ENCODE measurements at places on chromosomes 4 and X. TPM values are rescaled to one million over a fixed set of nuclear protein-coding genes. Genes with fewer than 3 reads are reported as not detected.

DNA sequence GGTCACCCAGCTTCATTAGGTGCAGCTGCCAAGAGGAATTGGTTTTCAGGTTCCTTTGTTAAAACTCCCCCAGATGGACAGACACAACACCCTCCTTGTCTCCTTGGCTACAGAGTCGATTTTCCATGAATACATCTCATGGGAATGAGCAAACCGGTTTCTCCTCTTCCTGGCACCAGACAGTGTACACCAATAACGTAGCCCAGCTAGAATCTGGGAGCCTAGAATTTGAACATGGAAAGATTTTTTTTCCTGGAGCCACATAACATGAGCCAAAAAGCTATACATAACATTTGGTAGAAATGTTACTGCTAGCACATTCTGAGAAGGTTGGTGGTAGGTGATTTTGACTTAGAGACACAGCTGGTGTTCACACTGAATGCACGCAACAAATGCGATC, 62.9 kb upstream of the SLC34A2 start:
- DNase-seq: no peak

DNA sequence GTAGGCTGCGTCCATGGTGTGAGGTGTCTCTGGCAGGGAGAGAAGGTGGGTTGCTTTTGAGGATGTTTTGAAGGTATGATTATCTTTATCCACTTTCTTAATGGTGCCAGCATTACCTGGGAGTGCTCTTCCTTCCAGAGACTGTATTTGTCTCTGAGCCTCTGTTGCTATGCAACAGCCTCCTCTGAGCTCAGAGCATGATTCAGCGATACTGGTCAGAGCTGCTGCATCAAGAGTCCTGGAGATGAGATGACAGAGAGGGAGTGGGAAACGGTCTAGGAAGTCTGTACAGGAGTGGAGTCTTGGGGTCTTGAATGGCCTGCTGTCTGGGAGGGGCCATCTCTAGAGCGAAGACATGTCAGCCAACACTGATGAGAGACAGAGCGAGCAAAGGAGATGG, 104.4 kb upstream of the RAB40AL start:
- DNase-seq: no peak

GRCh38 chr4:185839770-185840169, 27.8 kb upstream of the SORBS2 start:
- DNase-seq: no peak

DNA sequence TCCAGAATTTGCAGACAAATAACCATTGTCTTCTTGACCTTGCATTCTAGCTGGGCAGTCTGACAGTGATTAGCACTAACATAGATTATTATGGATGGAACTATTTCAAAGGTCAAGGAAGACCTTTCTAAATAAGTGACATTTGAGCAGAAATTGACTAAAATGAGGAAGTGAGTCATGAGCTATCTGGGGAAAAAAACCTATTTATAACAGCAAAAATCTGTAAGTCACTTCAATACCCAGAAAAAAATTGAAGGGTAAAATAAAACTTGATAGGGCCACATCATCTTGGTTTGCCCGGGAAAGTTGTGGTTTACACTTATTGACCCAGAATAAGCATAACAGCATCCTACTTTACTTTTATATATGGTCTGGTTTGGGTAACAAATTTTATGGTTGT, 414.6 kb upstream of the HS3ST1 start:
- no peak for DNase-seq

DNA sequence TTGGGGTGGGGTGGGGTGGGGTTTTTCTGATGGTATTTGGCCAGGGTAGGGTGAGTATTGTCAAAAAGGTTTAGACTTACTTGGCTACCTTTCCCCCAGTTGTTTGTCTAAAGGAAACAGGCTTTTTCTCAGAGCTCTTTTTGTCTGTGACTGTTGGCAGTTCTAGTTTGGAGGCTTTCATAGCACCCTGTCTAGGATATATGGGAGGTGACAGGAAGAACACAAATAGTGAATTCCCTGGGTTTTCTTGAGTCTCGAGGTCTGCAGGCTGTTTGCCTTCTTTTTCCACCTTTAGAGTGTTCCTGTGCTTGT, 13.5 kb downstream of the RPS6KA3 start:
- DNase-seq: no peak

DNA sequence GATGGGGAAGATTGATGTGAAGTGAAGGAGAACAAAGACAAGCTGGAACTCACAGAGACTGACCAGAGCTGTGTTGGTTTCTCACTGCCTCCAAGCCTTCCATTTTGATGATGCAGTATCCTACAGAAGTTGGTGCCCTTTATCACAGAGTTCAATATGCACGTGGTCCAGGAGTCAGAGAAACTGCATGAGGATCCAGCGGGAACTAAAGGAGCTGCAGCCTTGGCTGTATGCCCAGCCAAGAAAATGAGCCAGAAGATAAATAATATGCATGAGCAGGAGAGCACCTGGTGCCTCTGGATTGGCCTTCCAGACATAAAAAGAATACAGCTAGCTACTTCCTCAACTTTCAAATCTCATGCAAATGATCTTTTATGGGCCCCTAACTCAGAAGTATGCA, 44.3 kb upstream of the DCLK2 start:
- DNase-seq: no peak

GRCh38 chr4:89497517-89498308, 190.1 kb upstream of the GPRIN3 start:
- no peak for DNase-seq

DNA sequence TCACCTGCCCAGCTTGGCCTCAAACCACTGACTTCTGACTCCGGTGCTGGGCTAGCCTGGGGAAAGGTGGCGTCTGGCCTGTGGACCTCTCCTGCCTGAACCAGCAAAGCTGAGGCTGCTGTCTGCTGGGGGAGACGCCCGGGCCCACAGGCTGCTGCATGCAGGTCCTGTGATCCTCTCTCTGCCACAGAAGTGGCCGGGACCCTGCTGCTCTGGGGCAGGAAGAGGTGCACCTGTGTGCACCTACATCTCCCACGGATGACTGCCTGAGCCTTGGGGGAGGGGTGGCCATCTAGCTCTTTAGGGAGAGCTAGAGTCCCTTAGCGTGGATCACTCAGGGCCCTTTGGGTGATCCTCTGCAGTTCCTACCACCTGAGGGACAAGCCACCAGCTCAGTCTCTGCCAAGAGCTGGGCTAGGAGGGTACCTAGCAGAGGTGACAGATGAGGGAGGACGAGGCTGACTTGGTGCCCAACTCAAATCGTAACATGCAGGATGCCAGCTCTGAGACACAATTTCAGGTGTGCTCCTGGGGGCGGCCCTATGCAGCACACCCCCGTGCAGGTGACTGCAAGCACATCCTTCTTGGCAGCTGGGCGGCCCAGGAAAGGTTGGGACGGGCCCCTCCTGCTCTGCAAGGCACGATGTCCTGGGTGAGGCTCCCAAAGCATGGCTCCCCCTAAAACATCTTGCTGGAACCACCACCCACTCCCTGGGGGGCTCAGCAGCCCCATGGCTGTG, 22.5 kb downstream of the LETM1 start:
- no peak for DNase-seq

GRCh38 chr4:71497078-71497477, 158.3 kb downstream of the SLC4A4 start:
- no peak for DNase-seq

- no peak for DNase-seq
These were observed 46.8 kb downstream of the VEGFC start for GRCh38 chr4:176745902-176746301.

- DNase-seq: no peak
These were observed 803.6 kb upstream of the ADGRL3 start for GRCh38 chr4:60396341-60397049.

DNA sequence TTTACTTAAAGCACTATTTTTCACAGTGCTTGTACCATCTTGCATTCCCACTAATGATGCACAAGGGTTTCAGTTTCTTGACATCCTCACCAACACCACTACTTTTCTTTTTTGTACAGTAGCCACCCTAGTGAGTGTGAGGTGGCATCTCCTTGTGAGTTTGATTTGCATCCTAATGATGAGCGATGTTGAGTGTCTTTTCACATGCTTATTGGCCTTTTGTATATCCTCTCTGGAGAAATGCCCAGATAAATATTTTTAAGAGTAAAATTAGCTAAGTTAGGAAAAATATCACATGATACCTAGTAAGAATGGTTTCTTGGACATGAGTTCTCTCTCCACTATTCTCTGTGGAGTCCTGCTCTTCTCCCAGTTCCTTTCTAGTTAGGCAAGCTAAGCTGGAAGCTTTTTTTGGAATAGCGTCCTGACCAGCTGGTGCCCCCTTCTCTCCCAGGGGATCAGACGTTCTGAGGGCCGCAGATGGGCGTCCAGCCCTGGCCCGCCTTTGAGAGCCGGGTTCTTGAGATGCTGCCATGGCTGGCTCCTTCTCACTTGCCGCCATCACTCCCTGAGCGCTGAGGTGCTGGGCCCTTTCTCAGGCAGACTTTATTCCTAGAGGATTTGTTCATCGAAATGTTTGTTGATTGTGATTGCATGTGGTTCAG, 132.1 kb downstream of the ARHGAP10 start:
- DNase-seq: no peak

- DNase-seq: no peak
These were observed 4.4 kb upstream of the INPP4B start for GRCh38 chr4:142850478-142850877.

- no peak for DNase-seq
These were observed 42.3 kb upstream of the FAM156A start for GRCh38 chrX:53000447-53001135.

GRCh38 chr4:100206850-100207249, 16.6 kb upstream of the DDIT4L start:
- no peak for DNase-seq

- DNase-seq: no peak
These were observed 989.2 kb upstream of the LCORL start for GRCh38 chr4:19010761-19011160.

DNA sequence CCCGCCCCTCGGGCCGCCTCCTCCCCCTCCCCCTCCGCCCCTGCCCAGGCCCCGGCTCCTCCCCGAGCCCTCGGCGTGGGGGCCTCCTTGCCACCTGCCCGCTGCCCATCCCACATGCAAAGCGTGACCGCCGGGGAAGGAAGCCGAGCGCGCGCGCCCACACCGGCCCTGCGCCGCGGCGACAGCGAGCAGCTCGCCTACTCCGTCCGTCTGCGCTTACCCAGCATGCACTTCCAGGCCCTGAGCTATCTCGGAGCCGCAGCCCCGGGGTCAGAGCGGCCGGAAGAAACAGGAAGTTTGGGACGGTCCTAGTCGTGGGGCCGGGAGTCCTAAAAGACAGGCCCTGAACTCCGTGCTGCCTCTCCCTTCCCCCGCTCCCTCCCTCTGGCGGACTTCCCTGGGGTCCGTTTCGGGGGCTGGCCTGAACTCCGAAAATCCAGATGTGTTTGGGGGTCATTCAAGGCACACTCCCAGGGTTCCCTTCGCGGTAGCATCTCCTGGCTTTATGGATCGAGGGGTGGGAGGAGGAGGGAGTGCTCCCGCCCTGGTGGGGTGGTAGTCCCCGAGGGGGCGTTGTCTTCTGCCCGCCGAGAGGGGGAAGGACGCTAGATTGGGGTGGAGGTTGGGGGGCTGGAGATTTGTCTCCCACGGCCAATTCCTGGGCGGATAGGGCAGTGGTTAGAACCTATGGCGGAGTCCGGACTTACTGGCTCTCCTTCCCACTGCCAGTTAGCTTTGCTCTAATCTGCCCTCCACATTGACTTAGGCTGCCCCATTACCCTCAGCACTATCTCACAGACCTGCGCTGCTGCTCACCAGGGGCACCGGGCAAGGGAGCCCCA, 25.0 kb upstream of the BCORL1 start:
- no peak for DNase-seq

GRCh38 chrX:8462488-8462887, 2.1 kb upstream of the VCX3B start:
- DNase-seq: no peak

DNA sequence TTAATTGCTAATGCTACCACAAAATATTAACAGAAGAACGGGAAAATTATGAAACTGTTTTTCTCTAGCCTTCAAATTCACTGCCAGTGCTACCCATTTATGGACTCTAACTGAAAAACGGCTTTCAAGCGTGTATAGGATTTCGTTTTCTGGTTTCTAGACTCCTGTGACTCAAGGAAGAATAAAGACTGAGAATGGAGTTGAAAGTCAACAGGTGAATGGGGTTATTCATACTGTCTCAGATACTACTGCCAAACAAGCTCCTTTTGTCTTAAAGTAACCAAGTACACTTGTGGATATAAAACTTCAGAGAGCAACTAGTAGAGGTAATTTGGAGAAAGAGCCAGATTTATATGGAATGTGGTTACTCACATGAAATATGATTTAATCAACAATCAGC, 251.1 kb upstream of the ITM2A start:
- DNase-seq: no peak

DNA sequence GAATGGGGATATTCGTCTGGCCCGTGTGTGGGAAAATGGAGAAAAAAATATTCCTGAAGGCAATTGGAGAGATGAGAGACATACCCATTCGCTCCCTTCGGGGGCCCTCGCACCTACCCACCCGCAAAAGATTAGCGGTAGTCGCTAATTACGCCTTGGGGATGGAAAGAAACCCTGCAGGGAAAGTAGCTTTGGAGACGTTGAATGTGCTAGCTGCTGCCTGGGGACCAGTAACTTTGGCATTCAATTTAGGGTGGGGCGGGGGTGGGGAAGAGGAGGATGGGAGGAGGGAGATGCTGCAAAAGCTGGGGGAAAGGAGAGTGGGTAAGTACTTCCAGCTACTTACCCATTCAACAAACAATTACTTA, 407 bp upstream of the ZC4H2 start:
- no peak for DNase-seq

- no peak for DNase-seq
These were observed 31.6 kb upstream of the KIT start for GRCh38 chr4:54626113-54626512.

DNA sequence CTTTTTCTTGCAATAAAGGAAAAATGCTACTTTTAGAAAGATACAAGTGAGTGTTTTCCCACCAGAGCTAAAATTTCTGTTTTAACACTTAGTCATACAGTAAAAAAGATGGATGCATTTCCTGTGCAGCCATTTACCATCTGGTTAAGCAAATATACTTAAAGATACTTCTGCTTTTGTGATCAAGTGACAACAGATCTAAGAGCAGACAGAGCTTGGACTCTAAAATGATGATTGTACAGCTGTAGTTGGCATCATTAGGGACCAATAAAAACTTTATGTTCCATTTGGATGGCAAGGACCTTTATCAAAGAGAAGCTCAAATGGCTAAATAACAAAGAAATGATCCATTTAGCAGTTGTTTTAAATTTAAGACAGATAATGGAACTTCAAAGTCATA, 270.8 kb downstream of the FSTL5 start:
- DNase-seq: no peak

DNA sequence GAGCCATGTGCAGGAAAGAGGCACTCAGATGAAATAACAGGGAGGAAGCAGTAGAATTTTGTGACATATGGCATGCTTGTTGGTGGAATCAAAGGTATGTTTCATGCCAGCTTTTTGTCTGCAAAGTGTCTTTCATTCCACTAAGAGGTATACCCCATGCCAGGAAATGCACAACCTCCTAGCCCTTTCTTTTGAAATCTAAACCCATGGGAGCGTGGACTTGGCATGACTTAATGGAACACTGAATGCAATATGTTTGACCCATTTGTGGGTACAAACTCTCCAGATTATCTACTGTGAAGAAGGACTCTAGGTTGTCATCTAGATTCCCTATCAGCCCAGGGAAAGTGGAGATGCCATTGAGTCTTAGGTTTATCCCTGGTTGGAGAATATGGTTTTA, 338.3 kb upstream of the TEX13C start:
- no peak for DNase-seq

BST1 gene
- 16.6 TPM for total RNA-seq

CPZ gene
- 2.9 TPM for total RNA-seq

PNMA6A gene
- total RNA-seq: 0.33 TPM

NRK gene
- 0.66 TPM for total RNA-seq

RRH gene
- total RNA-seq: not detected

CYLC1 gene
- total RNA-seq: not detected

SUPT20HL2 gene
- total RNA-seq: not detected

TCP11X2 gene
- total RNA-seq: not detected

MRPL1 gene
- 26.3 TPM for total RNA-seq

UBA1 gene
- 149 TPM for total RNA-seq

Data from breast epithelium (tissue), 4 donors.